Stomach (tissue), 19 donors: ENCODE measurements at places on chromosomes 4 and X.

DNA sequence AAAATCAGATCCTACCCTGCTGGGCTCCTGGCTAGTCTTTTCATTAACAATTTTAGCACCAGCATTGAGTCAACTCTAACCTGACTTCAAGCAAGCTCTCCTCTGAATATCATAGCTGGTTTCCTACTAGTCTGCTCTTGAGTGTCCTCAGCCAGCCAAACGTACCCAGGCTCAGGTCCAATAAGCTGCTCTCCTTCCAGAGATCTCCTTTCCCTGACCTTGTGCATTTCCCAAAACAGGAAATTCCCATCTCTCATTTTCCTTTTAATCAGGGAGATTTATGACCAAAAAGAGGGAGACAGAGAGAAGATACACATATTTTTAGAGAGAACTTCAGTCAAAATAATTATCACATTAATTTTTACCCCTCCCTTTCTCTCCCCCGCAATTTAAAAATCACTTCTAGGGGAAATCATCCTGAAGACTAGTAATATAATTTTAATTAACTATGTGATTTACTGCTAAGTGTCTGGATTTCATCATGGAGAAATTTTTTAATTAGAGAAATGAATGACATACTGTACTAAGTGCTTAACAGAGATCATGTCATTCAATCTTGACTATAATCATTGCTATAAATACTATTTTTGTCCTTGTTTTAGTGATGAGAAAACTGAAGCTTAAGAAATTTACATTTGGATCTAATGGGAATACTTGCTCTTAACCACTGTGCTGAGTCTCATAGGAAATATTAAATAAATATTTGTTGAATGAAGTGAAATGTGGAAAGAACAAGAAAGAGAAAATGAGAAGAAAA lies 421.7 kb upstream of the INTU start:
- no peak for DNase-seq

DNA sequence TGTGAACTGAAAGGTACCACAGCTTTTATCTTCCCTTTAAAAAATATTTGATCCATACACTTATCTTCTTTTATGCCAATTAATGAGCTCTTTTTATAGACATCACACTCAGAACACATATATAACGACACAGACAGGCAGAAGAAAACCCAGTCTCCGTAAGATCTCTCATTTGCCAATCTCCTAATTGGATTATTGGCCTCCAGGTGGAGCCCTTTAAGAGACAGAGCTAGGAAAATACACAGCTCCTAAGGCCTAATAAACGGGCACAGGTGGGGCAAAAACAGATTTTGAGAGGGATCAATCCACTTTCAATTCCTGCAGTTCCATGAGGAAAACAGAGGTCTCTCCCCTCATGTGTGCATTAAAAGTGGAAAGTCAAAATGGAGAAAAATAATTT lies 1495.4 kb downstream of the RPA4 start:
- DNase-seq: no peak

DNA sequence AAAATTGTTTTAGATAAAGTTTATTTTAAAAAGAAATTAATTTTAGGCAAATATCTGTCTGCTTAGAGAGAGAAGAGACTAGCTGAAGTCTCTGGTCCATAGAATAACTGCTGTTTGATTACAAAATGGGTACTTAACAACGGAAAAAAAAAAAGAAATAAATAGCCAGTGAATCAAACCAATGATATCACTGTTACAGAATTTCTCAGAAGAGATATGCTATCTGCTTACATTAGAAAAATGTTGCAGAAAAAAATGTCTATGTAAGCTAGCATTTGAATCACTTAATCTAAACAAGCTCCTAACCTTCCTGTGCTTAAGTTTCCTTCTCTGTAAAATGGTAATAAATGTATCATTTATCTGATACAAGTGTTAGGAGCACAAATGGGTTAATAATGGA lies 189.9 kb downstream of the IL15 start:
- DNase-seq: no peak

GRCh38 chr4:152563209-152563608 lies 27.3 kb upstream of the FBXW7 start:
- no peak for DNase-seq

DNA sequence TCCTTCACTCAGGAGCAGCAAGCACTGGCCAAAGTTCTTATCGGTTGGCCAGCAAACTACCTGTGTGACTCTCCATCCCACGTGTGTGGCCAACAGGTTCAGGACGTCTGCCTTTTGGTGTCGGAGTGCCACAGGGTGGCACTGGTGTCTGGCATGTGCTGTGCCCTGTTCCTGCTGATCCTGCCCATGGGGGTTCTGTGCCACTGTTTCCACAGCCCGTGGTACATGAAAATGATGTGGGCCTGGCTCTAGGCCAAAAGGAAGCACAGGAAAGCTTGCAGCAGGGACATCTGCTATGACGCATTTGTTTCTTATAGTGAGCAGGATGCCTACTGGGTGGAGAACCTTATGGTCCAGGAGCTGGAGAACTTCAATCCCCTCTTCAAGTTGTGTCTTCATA lies 4.6 kb upstream of the TLR2 start:
- DNase-seq: no peak

GRCh38 chr4:118398226-118399090 lies 45.7 kb upstream of the PRSS12 start:
- no peak for DNase-seq

GRCh38 chr4:68346461-68346860 lies 3.4 kb downstream of the YTHDC1 start:
- DNase-seq: no peak

- no peak for DNase-seq
Measured at GRCh38 chr4:166312166-166312565, 439.1 kb downstream of the TLL1 start.

GRCh38 chr4:146265950-146266490 lies 51.7 kb downstream of the REELD1 start:
- DNase-seq: no peak

- DNase-seq: no peak
Measured at GRCh38 chrX:97050392-97050791, 166.7 kb downstream of the RPA4 start.

GRCh38 chrX:18203631-18204030 lies 17.1 kb downstream of the BEND2 start:
- DNase-seq: no peak

DNA sequence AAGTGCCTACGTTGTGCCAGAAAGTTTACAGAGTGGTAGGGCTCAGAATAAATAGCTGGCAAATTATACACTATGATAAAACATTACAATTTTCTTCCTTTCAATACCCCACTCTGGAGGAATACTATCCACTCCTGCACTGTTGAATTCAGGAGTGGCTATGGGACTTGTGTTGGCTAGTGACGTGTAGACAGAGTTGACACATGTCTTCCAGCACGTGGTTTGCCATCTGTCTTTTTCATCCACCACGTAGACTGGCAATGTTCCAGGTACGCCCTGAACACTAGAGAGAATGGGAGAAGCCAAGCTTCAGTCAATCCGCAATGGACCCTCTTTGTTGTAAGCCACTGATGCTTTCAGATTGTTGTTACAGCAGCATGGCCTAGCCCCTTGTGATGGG lies 168.8 kb upstream of the RBPJ start:
- DNase-seq: no peak

DNA sequence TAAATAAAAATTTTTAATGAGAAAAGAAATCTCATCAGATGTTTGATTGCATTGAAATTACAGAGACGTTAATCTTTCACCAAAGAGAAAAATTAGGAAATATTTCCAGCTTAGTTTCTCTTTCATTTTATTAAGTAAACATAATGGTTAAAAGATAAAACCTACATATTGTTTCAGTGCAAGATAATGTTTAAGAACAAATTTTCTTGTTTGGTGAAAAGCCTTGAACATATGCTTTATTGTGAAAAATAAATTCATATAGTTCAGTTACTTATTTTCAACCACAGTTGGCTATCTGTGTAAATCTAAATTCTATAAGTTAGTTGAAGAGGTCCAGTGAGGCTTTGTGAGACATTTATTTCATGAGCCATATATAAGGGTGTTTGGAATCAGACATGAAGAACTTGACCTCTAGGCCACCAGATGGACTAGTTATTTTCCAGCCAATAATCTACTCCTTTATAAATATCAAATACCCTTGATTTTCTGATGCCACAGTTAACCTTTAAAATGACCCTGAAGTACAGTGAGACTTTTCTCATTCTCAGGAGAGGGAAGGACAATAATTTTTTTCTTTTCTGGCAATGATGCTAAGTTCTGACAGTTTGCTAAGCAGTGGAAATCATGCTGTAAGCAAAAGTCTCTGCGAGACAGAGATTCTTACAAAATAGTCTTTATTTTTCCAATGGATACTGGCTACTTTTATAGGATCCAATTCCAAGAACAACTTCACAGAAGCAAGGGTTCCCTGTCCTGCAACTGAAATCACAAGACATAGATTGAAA lies 2.5 kb downstream of the ARSJ start:
- DNase-seq: no peak

DNA sequence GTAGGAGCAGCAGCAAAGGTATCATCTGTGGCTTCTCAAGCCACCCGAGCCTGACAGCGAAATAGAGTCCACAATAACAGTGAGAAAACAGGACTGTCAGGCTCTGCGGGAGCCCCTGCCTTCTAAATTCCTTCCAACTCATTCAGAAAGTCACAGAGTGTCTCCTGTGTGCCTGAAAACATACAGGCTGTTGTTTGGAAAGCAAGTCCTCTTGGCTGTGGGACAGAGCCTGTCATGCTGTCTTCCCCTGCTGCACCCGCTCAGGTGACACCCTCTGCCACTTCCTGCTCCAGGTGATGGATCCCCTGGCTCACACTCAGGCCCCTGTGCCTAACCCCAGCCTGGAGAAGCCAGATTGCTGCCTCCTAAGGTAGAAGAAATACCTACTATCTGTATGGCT lies 152.3 kb downstream of the RAB28 start:
- DNase-seq: no peak
